ENCODE measurements at places on chromosomes 7 and 10.
A peak's percentile ranks its signal among the peaks of the same experiment; 100 is the strongest.

DNA sequence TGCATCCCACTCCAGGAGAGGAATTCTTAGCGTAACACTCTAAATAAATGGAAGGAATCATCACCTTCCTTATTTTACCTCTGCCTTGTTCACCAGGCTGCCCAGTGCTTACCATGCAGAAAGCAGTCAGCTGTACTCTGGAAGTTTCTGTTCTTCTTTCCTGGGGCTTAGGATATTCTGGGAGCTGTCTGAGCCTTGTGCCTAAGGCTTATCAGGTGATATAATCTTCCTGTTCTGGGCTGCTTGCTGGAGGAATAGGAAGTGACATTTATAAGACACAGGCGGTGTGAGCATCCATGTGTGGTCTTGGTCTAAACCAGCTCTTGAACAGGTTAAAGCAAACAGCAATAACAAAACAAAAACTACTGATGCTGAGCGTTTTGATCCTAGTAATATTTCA lies 13.5 kb downstream of the KCTD7 start:
- DNase-seq = no peak

DNA sequence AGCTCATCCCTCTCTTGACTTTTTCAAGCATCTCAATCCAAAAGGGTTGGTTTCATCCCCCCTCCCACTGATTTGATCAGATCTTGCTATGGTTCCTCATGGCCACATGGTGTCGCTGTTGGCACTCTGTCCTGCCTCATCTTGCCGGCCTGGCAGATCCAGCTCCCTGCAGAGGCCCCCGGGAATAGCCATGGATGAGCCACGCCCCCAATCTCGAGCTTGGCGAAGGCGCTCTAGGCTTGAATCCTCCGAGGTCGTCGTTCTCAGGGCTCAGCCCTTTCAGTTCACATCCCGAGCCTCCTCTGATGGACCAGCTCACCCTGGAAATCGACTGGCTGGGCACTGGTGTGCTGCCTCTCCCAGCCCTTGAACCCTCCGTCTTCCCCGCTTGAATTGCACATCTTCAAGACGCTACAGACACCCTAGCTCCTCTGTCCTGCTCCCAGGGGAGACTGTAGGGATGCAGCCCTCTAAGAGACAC lies 628.7 kb downstream of the TYW1 start:
- peak; percentile 64 for DNase-seq

DNA sequence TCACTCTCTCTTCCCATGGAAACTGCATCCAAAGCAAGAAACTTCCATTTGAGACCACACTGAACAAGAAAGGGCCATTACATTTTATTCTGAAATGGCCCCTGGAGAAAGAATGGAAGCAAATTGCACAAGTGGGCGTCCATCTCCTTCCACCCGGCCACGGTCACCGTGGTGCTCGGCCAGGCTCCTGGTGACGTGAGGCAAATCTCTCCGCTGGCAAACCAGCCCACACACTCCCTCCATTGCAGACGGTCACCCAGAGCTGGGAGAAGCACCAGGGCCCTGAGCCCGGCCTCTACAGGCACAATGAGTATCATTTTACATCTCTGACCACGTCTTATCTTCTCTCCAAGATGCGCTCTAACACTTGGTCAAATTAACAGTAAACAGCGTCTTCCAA lies 126.1 kb upstream of the FAM20C start:
- DNase-seq = no peak

- DNase-seq = no peak
Observed at GRCh38 chr10:44716470-44717015, 194.6 kb upstream of the TMEM72 start.

DNA sequence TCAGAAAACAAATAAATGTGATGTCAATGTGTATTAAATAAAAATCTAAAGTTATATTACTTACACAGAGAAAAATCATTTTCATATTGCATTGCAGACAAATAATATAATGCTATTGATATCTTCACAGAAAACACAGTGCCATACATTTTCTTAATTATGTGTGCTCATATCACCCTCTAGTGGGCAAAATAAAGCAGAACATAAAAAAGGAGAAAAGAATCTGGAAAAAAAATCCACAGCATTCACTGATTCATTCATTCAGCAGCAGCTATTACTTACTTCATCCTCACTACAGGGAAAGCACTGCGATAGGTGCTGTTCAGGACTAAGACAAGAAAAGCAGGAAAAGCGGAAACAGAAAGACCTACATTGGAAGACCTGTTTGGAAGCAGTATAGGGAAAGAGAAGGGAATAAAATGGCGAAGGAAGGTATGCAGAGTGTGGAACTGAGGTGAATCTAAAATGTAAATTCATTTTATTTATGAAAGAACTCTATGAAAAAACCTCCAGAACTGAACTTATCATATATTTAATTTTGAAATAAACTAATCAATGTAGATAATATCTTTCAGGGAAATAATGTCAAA lies 73.2 kb downstream of the POT1 start:
- no peak for DNase-seq

GRCh38 chr7:116672596-116673456 lies 830 bp downstream of the MET start:
- no peak for DNase-seq
